Endothelial cell of umbilical vein (primary cell): ENCODE measurements at places on chromosomes 1 and 21.

GRCh38 chr1:215079456-215079855 lies 3.1 kb upstream of the KCNK2 start:
- DNase-seq: no peak

DNA sequence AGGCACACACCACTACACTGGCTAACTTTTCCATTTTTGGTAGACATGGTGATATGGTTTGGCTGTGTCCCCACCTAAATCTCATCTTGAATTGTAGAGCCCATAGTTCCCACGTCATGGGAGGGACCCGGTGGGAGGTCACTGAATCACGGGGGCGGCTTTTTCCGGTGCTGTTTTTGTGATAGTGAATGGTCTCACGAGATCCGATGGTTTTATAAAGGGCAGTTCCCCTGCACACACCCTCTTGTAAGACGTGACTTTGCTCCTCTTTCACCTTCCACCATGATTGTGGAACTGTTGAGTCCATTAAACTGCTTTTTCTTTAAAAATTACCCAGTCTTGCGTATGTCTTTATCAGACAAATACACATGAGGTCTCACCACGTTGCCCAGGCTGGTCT lies 1.3 kb upstream of the FTCD start:
- DNase-seq: no peak

- peak; percentile 80 for DNase-seq
Observed at GRCh38 chr1:43147625-43148327, 24.3 kb downstream of the EBNA1BP2 start.

- DNase-seq: no peak
Observed at GRCh38 chr1:22494144-22494543, 42.5 kb downstream of the ZBTB40 start.

- no peak for DNase-seq
Observed at GRCh38 chr1:25952841-25953401, 44.9 kb downstream of the PAFAH2 start.

GRCh38 chr1:30109853-30110252 lies 613.5 kb downstream of the MATN1 start:
- no peak for DNase-seq

DNA sequence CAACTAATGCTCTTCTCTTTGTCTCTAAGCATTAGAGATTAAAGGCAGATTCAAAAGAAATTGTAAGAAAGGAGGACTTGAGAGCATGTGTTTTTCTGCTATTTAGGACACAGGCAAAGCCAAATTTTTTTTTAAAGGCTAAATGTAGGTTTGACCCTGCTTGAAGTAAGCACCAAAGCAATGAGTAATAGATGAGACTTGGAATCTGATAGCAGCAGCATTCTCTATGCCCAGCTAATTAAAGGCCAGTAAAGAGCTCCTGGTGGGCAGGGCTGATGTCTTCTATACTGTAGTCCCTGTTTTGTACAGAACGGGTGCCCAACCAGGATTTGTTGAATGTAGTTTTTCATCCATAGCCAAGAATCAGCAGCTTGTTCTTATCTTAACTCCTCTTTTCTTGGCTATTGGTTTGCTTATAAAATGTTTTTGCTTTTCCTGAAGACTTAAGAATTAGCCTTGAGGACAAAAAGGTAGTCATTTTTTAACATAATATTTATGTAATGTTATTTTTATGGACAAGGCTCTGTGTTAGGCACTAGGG lies 179.6 kb downstream of the LMO4 start:
- DNase-seq: no peak

DNA sequence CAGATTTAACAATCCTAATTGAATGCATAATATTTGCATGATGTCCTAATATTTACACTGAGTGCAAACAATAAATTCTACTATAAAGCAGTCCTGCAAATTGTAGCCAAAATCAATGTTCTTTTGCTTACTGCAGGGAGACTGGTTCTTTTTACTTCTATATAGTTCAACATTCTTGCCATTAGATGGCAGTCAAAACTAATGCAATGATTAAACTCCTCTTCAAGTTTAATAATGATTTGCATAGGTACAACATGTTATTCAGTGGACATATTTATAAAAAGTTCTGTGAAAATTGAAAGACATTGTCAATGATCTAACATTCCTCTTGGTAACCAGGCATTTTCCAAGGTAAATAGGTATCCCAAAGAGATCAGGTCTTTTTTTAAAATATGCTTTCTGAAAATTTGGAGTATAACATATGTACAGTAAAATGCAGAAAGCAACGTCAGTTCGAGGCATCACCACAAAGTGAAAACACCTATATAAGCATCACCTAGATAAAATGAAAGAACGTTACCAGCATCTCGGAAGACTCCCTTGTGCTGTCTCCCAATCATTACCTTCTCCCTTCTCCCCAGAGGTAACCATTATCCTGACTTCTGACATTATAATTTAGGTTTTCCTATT lies 9.8 kb upstream of the FNBP1L start:
- peak; percentile 69 for DNase-seq

DNA sequence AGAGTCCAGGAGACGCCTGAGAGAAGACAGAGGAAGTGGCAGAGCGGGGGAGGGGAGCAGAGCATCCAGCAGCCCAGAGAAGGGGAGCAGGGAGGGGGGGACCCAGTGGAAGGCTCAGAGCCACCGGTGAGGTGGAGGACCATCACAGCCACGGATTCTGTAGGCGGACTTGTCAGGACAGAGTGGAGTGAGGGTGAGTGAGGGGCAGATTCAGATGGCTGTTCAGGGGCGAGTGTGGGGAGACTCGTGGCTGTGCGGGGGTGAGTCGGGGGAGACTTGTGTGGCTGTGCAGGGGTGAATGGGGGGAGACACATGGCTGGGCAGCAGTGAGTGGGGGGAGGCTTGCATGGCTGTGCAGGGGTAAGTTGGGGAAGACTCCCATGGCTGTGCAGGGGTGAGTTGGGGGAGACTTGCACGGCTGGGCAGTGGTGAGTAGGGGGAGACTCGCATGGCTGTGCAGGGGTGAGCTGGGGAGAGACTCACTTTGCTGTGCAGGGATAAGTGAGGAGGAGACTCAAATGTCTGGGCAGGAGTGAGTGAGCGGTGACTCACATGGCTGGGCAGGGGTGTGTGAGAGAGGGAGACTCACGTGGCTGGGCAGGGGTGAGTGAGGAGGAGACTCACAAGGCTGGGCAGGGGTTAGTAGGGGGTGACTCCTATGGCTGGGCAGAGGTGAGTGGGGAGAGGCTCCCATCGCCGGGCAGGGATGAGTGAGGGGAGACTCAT lies 56.8 kb upstream of the ABCG1 start:
- DNase-seq: no peak
